ENCODE measurements at places on chromosomes 1 and 21.
A peak's percentile ranks its signal among the peaks of the same experiment; 100 is the strongest.

DNA sequence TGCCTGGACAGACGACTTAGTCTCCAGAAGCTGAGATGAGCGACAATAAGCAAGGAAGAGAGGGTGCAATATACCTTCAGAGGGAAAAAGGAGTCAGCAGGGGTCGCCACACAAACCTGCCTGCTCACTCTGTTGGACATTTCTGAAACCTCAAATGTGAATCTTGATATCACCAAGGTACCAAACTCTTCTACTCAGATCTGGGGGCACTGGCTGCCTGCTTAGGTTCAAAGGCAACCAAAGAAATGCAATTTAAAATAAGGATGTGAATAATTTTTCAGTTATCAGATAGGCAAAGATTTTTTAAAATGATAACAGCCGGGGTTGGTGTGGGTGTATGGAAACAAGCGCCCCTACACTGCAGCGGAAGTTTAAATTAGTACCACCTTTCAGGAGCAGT lies 164.2 kb downstream of the HIVEP3 start:
- no peak for DNase-seq

DNA sequence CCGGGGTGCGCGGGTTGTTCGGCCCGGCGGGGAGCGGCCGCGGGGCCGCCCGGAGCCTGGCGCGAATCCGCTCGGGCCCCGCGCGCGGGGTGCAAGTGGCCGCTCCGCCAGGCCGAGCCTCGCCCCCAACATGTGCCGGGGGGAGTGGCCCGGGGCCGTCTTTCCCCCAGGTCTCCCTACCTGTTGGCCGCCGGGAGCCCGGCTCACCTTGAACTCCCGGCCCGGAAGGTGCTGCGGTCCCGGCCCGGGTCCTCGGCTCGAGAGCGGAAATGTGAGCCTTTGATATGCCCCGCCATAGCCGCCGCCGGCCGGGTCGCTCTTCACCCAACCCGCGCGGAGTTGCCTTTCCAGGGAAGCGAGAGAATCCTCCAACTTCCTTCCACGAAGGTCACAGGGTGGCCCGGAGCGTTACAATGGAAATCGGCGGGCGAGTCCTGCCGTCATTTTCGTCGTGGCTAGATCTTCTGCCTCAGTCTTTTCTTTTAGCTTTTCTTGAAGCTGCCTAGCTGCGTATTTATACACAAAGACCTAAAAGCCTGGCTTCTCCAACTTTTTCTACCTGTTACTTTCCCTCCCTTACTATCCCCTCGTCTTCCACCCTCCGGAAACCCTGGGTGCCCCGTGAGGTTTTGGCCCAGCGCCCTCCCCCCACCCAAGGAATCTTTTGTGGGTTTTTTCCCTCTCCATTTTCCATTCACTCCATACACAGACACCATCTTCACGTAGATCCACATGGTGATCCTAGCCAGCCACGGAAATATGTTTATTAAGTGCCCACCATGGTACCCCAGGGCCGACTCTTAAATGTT lies 867 bp downstream of the PTGFRN start:
- DNase-seq, result peak; percentile 42

- no peak for DNase-seq
Measured at GRCh38 chr1:224392411-224393249, 36.0 kb downstream of the CNIH4 start.

- peak; percentile 23 for DNase-seq
Measured at GRCh38 chr1:171256940-171257606, 8.8 kb downstream of the FMO1 start.

DNA sequence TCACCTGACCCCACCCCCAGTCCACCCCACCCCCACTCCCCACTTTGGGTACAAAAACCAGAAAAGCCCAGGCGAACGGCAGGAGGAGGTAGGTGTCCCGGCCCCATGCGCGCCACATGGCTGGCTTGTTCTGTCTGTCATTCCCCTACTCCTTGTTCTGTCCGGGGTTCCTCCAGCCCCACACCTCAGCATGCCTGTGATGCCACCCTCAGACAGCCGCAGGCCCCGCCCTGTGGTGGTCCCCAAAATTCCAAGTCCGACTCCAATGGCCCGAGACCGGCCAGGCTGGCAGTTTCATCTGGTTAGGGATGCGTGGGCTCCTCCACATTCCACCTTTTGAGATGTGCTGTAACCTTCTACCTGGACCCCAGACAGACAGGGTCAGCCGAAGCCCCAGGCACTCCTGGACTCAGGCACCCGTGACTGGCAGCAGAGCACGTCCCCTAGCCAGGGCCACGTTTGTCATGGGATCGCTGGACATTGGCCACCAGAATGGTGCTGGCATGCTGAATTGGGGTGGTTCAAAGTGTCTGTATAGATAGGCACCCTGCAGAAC lies 94.4 kb downstream of the WDR4 start:
- no peak for DNase-seq

- DNase-seq, result peak; percentile 44
Measured at GRCh38 chr1:229710746-229711145, 84.7 kb downstream of the URB2 start.

- DNase-seq, result peak; percentile 43
Measured at GRCh38 chr1:151009206-151009587, 948 bp downstream of the PRUNE1 start.

- peak; percentile 52 for DNase-seq
Measured at GRCh38 chr1:177937931-177938330, 31.9 kb downstream of the SEC16B start.

- peak; percentile 87 for DNase-seq
Measured at GRCh38 chr1:43454270-43455011, 710 bp upstream of the HYI start.

DNA sequence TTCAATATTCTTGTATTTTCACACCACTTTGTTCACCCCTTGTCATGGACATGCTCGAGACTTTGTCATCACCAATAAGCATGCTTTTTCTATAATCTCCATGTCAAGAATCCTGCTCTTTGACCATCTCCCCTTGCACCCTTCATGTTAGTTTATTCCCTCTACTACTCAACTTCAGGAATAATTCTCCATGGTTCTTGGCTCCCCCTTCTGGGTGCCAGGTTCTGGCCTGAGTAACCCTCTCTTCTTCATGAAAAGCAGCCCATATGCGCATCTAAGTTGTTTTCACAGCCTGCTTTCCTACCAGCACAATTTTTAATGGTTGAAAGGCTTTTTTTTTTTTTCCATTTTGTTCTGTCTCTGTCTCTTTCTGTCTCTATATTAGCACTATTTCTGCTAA lies 160.7 kb downstream of the LEPR start:
- DNase-seq, result peak; percentile 6

DNA sequence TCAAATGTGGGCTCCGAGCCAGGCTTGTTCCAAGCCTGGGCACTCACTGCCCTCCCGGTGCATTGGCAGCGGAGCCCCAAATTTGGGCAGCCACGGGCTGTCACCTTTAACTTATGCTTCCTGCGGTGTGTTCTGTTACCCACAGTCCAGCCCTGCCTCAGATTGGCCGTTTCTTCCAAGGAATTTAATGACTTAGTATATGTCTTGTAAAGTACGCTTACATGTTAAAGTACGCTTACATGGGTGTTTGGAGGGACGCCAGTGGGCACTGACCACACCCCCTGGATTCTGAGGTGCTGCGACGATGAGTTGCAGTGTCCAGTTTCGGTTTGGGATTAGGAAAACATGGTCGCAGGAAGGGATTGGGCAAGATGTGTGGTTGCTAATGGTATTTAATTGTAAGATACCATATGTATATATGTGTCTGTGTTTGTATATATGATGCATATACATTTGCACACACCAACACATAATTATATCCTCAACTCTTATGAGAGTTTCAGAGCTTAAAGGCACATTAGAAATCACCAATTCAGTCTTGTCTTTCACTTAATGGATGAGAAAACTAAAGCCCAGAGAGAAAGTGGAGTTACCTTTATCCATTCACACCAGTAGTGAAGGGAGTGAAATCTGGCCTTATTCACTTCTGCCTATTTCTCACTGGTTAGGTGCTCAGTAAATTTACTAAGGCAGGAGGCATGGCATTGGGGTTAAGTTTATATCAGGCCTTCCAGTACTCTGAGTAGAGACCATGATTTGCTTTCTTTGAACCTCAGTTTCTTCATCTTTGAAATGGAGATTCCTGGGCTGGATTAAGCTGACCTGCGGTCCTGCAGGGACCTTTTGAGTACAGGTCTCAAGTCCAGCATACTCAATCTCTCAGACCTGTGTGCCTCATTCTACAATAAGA lies 1.0 kb downstream of the SMYD2 start:
- peak; percentile 59 for DNase-seq

DNA sequence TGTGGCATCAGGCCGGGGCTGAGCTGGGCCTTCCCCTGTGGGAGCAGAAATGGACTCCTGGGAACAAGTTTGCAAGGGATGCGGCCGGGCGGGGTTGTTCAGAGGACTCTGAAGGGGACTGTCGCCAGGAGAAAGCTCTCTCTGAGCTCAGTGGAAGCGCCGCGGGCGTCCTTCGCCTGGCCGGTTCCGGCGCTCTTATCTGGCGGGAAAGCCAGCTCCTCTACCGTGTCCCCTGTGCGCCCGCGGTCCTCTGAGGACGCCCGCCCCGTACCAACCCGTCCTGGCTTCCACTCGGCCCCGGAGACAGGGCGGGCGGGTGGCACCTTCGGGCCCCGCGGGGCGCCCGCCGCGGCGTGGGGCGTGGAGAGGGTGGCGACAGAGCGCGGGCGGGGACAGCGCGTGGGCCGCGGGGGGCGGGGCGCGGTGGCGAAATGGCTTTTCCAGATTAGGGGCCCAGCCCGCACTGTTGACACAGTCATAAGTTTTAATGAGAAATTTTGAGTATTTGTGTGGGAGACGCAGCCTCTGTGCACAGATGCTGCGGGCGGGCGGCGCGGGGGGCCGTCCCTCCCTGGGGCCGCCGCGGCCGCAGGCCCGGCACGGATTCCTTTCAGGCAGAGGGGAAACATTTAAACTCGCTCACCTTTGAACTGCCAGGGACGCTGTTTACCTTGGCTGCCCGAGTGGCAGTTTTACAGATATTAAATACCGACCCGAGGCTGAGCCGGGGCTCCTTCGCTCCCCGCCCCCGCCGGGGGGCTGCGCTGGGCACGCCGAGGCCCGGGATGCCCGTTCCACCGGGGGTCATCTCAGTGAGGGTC lies 70.2 kb downstream of the FOXD2 start:
- no peak for DNase-seq

GRCh38 chr1:232908831-232909230 lies 41.6 kb upstream of the NTPCR start:
- DNase-seq, result no peak

- peak; percentile 4 for DNase-seq
Measured at GRCh38 chr1:101993710-101994109, 3.0 kb downstream of the OLFM3 start.

GRCh38 chr1:224497714-224498573 lies 63.3 kb upstream of the WDR26 start:
- peak; percentile 90 for DNase-seq

- no peak for DNase-seq
Measured at GRCh38 chr1:42747125-42747524, 7.1 kb upstream of the CLDN19 start.

GRCh38 chr1:154884869-154885701 lies 15.0 kb upstream of the KCNN3 start:
- DNase-seq, result no peak

DNA sequence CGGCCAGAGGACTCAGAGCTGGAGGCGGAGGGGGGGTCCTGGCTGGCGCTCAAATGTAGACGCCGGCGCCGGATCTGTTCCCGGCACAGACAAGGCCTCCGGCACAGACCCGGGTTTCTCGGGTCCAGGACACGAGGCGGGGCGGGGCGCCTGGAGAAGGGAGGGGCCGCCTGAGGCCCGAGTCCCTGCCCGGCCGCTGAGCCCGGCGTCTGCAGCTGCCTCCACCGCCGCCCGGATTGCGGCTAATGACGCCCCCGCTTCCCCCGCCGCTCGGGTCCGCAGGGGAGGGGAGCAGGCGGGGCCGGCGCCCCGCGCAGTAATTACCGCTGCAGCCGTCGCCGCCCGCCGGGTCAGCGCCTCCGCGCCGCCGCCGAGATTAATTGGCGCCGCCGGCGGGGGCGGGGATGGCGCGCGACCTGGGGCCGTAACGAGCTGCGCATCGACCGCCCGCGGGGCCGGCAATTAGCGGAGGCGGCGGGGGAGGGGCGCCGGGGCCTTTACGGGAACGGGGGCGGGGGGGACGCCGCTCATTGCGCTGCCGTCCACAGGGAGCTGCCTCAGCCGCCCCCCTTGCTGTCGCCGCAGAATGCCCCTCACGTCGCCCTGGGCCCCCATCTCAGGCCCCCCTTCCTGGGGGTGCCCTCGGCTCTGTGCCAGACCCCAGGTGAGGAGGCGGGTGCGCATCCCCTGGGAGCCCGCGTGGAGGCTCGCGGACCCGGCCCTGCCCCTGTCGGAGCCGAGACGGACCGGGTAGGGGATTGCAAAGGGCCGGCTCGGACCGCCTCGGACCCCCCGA lies 17.3 kb downstream of the NOC2L start:
- peak; percentile 57 for DNase-seq

GRCh38 chr1:201119206-201120197 lies 7.3 kb upstream of the CACNA1S start:
- DNase-seq, result peak; percentile 43

DNA sequence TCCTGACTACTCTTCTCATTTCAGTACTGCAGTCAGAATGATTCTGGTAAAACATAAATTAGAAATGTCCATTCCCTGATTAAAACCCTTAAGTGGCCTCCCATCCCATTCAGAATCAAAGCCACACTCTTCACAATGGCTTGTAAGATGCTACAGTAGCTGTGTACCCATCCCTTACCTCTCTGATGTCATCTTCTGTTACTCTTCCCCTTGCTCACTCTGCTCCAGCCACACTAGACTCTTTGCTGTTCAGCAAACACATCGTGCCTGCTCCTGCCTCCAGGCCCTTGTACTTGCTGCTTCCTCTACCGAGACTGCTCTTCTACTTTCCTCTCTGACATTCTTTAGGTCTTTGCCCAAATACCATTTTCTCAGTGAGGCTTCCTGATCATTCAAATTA lies 4.3 kb upstream of the GPX7 start:
- DNase-seq, result no peak

DNA sequence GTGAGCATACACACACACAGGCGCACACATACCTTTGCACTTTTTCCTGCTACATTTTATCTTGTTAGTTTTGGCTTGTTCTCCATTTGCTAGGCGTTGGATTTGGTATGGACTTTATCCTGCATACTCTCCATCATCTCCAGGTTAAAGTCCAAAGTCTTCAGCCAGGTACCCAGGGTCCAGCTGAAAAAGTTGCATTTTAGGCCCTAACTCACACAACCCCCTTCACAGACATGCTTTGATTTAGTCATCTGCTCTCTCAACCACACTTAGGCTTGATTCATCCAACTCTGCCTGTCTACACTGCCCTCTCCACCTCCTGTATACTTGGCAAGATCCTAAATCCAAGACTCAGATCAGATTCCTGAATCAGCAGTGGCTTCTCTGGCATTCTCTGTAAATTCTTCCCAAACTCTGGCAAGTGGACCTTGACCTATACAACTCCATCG lies 10.7 kb upstream of the LAMB3 start:
- DNase-seq, result no peak

GRCh38 chr1:14724678-14725077 lies 126.2 kb downstream of the KAZN start:
- no peak for DNase-seq

DNA sequence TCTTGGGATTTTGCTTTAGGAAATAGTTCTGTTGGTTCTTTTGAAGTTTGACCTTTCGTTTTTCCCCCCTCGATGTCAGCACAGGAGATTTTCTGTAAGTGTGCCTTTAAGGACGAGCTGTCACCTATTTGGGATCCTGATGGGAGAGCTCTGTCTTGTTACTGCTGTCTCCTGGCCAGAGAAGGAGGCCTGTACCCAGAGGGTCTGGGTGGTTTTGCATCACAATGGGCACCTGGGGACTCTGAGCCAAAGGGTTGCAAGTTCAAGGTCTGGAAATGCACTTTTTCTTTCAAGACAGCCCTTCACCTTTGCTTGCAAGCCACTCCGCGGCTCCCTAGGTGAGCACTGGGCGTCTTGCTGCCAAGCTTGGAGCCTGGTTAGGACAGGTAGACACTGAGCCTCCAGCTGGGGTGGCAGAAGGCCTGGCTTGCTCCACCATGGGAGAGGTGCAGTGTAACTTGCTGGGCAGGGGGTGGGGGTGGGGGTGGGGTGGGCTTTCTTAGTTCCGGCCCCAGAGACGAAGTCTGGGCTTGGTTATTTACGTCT lies 2.9 kb downstream of the AJAP1 start:
- no peak for DNase-seq

Measured in fibroblast of skin of back (primary cell).